ENCODE measurements at places on chromosomes 7 and 10.

- DNase-seq, result no peak
Measured at GRCh38 chr7:71793251-71793650, 618.9 kb downstream of the CALN1 start.

GRCh38 chr7:112366886-112367285 is 83.4 kb upstream of the IFRD1 start:
- no peak for DNase-seq

DNA sequence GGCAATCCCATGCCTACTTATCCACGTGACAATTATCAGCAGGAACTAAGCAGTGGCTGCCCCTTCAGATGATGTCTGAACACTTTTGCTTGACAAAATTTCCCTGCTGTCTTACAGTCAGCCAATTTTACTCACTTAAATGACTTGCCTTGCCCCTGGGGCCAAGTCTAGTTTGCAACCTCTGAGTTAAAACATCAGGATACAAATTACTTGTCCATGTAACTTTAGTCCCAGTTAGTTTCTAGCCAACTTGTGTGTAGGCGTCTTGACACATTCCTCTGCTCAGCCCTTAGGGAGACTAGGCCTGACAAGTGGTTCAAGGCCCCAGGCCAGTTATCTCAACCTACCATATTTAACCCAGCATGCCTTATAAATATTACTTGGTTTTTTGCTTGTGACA is 11.6 kb upstream of the TYSND1 start:
- DNase-seq, result no peak

DNA sequence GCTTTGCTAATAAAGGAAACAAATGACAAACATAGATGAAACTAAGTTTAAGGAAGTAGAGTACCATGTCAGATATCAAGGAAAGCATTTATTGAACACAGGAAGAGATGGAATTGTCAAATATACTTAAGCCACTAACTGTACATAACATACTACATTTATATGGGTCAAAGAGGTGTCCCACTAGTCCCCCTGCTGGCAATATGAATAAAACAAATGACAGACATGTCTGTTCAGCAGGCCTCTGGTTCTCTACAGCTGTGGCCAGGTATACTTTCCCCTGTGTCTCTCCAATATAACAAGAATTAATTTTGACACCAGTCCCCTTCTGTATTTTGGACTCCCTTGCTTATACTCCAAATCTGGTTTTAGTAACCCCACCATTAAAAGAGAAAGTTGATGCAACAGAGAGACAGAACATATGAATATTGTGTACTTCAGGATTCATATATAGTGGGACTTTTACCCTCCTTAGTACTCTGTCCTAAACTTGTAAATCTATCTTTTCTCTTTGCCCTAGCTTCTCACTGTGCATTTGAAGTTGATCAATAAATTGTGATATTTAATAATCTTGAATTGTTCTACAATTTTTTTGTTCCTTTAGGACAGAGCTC is 42.9 kb downstream of the CD36 start:
- DNase-seq, result no peak

DNA sequence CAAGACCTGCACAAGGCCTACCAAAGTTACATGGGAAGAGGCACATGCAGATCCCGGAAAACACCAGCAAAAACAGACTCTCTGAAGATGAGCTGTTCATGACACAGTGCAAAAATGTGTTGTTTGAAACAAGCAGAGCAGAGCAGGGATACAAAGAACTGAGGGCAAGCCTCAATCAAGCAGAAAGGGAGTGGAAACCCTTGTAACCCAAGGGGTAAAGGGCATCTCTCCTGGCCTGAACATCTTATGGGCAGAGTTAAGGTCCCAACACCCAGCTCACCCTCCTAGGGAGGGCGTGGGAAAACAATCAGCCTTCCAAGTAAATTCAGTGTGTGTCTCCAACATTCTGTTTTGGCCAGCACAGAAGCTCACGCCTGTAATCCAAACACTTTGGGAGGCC is 10.5 kb downstream of the PSPH start:
- DNase-seq, result no peak

- no peak for DNase-seq
Measured at GRCh38 chr10:77104459-77104980, 533.1 kb downstream of the KCNMA1 start.

- DNase-seq, result no peak
Measured at GRCh38 chr10:17793823-17794644, 15.1 kb upstream of the MRC1 start.

- no peak for DNase-seq
Measured at GRCh38 chr7:156397249-156397648, 243.3 kb upstream of the RNF32 start.

DNA sequence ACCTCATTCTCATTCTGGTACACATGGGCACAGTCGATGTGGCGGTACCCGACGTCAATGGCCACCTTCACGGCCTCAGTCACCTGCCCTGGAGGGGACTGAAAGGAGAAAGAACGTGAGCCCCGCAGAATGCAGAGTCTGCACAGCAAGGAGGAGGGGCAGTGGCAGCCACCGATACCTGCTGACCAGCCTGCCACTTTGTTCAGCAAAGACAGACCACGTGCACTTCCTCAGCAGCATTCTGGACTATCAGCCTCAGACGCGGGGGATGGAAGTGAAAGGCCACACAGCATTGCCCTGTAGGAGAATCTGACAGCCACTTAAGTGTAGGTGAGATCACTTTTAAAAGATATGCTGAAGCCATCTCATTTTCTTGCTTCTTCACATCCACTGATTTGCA is 7.2 kb downstream of the AKR1B1 start:
- DNase-seq, result no peak

- no peak for DNase-seq
Measured at GRCh38 chr10:77456414-77456813, 181.2 kb downstream of the KCNMA1 start.

GRCh38 chr7:50262916-50263690 is 41.4 kb upstream of the IKZF1 start:
- no peak for DNase-seq

DNA sequence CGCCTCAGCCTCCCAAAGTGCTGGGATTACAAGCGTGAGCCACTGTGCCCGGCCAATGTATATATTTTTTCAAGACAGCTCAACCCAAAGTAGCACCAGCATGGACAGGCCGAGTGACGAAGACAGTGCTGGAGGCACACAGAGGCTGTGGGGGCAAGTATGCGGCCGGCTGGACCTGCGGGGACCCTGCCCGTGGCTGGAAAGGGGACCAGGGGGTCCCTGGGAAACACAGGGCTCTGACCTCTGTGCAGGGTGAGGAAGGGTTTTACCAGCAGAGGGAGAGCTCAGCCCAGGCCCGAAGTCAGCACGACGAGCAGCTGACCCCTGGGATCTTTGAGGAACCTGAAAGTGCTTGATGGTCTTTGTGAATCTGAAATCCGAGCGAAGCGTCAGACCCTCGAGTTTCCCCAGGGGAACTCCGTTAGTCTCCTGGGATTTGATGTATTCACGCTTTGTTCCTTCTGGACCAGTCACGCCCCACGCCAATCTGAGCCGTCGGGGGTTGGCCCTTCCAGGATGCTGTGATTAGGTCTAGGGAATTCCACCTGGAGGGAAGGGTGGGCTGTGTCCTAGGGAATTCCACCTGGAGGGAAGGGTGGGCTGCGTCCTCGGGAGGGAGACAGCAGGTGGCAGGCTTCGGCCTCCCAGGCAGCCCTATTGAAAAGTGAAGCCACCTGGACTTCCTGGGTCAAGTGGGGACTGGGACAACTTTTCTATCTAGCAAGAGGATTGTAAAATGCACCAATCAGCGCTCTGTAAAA is 10.9 kb upstream of the ZFAND2A start:
- no peak for DNase-seq

- DNase-seq, result no peak
Measured at GRCh38 chr10:36002445-36002844, 360.3 kb upstream of the FZD8 start.

DNA sequence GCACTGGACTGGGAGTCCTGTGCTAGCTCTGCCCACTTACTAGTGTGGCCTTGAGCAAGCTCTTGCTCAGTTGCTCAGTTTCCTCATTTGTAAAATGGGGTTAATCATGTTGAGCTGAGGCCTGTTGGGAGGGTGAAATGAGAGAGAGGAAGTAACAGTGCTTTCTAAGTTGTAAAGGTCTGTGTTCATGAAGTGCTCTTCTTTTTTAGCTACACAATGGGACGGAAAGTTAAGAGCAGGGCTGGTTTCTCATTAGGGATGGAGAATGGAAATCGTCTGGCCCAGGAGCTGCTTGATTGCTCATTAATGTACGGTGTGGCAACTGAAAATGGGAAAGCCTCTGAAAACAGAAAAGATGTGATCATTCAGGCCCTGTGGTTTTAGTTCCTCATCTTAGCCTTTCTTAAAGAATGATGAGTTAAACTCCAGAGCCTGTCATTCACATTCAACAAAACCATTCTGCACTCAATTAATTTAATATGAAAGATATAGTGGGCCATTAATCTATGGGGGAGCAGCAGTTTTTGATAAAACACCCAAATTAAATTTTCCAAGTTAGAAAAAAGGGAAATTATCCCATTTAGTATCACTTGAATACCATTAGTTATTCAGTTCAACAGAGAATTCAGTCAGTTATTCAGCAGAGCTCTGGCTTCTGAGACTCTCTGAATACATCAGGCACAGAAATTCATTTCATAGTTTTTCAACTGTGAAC is 60.5 kb downstream of the SH2D4B start:
- no peak for DNase-seq

GRCh38 chr10:2899246-2899951 is 167.9 kb upstream of the PFKP start:
- no peak for DNase-seq

GRCh38 chr10:47435081-47435480 is 48.8 kb downstream of the ANXA8 start:
- DNase-seq, result no peak

DNA sequence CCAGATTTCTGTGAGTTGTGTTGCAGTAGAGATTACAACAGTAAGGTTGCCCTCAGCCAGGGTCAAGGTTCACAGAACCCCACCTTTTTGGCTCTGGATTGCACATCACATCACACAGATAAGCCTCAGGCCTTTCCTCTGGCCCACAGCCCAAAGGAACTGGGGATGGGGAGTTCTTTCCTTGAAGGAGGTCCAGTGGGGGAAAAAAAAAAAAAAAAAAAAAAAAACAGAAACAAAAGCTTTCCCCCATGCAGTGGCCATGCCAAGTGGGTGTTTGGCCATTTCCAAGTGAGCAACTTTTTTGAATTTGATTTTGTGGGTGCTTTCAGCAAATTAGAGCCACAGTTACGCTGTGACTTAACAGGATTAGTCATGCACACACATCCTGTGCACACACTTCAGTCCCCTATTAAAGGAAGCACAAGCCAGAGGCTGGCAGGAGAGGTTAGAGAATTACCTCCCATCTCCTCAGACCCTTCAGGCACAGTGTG is 79.3 kb upstream of the NANOS1 start:
- DNase-seq, result no peak

DNA sequence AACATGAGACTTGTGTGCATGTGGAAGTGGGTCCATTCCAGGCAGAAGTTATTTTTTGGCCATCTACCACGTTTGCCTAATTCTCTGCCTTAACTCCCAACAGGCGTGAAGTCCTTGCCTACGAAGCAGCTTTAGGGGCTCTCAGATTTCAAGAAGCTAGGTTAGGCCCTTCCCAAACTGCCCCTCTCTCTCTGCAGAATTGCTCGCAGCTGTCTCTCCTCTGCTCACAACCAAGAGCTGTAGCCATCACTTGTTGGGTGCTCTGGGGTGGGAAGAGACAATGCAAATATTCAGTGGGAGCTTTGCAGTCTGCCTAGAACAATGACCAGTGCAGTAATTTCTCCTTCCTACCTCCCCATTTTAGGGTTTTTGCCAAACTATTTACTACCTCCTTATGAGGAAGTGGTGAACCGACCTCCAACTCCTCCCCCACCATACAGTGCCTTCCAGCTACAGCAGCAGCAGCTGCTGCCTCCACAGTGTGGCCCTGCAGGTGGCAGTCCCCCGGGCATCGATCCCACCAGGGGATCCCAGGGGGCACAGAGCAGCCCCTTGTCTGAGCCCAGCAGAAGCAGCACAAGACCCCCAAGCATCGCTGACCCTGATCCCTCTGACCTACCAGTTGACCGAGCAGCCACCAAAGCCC is 24.9 kb downstream of the CYP17A1 start:
- no peak for DNase-seq

- no peak for DNase-seq
Measured at GRCh38 chr10:11581213-11581612, 30.2 kb downstream of the USP6NL start.

- no peak for DNase-seq
Measured at GRCh38 chr10:89209718-89210117, 2.6 kb upstream of the CH25H start.

- DNase-seq, result no peak
Measured at GRCh38 chr7:20696002-20696605, 80.6 kb downstream of the ABCB5 start.

DNA sequence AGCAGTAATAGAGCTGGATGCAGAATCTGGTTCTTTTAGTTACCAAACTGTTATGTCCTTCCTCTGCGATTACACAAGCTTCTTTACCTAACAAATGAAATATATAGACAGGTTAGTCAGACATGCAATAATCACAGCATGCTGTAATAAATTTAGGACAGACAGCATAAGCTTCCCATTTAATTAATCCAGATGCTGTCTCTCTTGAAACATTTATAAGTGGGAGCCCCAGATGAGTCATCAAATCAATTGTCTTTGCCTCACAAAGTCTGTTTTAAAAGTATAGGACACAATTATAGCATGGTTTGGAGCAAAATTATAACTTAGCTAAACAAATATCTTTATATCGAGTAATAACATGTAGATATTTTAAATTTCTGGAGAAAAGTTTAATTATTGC is 1.6 kb downstream of the CDNF start:
- no peak for DNase-seq

DNA sequence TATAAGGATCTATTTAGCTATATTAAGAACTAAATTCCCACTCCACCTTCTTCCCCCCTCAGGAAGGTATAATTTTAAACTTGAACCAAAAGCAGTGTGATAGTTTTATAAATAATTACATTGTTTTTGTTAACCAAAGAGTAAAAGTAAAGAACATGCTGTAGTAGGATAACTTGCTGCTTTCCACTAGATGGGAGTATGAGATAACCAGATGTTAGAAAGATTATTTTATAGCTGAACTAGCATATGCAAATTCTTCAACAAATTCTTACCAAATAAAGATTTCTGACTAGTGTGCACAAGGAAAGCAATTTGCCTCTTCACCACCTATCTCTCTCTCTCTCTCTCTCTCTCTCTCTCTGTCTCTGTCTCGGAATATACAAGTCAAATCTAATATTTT is 31.8 kb downstream of the TES start:
- DNase-seq, result no peak

DNA sequence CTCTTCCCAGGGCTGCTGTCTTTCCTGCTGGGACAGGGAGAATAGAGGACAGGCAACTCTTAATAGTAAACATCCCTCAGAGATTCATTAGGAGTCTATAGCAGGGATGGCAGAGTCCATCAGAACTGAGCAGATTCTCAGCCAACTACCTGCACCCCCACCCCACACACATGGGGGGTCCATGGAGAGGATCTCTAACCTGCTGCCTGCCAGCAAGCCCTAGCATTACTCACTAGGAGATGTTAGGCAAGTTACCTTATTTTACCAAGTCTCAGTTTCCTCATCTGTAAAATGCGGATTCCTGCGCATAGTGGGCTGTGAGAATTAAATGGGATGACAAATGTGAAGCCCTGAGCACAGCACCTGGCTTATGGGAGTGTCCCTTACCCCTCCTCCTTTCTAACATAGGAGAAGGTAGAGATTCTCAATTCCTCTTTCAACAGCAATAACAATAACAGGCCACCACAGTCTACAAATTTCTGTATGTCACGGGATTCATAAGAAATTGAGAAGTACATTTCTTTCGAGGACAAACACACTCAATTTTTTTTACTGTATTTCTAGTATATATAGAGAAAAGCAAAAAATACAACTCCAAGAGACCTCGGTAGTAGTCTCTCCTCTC is 23.8 kb upstream of the WDR11 start:
- no peak for DNase-seq

- DNase-seq, result no peak
Measured at GRCh38 chr7:132116369-132116768, 459.9 kb downstream of the PLXNA4 start.

All from SK-N-MC (cell line).